Right ventricle myocardium inferior (tissue), 1 donor: ENCODE measurements at places on chromosomes 1 and 21.
A peak's percentile ranks its signal among the peaks of the same experiment; 100 is the strongest.

- no peak for DNase-seq
Measured at GRCh38 chr1:190906206-190906725, 428.6 kb upstream of the BRINP3 start.

- DNase-seq: no peak
Measured at GRCh38 chr1:115826628-115827027, 14.3 kb downstream of the NHLH2 start.

GRCh38 chr1:214259353-214259977 lies 21.5 kb upstream of the SMYD2 start:
- no peak for DNase-seq

GRCh38 chr21:39630827-39631226 lies 18.1 kb downstream of the B3GALT5 start:
- DNase-seq: no peak

GRCh38 chr1:114063544-114063943 lies 84.3 kb downstream of the OLFML3 start:
- DNase-seq: no peak

GRCh38 chr1:15719381-15720120 lies 16.5 kb upstream of the SLC25A34 start:
- no peak for DNase-seq

- no peak for DNase-seq
Measured at GRCh38 chr21:20882462-20883407, 115.5 kb upstream of the NCAM2 start.

DNA sequence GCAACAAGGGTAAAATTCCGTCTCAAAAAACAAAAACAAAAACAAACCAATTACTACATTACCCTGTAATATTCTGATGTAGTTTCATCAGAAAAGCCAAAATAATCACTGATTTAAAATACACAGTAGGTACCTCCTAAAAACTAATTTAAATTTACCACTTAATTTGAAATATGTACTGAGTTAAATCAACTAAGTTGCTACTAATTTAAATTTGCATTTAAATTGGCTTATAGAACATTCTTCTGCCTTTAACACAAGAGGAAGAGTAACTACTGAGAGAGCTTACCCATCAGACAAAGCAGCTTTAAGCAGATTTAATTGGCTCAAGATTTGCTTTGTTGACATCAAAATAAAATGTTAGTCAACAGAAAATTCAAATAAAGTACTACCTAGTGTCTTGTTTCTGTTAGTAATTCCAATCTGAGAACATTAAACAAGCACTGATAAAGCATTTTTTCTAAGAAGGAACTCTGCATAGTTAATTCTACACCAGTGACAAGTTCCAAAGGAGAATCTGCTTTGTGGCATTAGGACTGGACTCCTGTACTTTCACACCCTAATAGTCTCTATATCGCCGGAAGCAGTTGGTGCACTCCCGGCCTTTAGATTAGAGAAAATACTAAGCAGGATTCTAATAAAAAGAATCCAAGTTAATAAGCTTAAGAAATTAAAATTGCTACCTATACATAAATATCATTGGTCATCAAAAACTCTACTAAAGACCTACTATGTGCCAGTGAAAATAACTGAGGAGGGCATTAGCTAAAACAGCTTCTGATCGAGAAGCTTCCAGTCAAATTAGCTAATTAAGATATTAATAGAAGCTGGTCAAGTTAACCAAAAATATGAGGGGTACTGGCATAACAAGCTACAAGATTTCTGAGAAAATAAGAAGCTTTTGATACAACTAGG lies 8.4 kb downstream of the LUZP1 start:
- no peak for DNase-seq

GRCh38 chr1:244210884-244211558 lies 159.9 kb downstream of the ZBTB18 start:
- no peak for DNase-seq

DNA sequence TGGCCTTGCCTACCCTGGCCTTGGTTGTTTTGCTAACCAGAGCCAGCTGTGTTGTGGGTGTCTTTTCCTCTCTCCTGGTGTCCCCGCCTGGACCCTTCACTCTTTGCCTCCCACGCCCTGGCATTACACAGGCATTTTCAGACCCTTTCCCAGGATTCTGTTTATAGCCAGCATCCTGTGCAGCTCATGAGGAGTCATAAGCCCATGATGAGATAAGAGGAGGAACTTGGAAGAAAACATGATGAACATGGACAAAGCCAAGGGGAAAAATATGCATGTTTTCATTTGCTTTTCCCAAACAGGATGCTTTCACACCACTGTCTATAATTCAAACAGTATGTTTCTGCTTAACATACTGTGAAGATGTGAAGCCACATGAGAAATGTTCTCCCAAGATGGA lies 18.7 kb upstream of the WARS2 start:
- no peak for DNase-seq

- no peak for DNase-seq
Measured at GRCh38 chr1:200634261-200635122, 13.9 kb upstream of the KIF14 start.

- no peak for DNase-seq
Measured at GRCh38 chr1:151970626-151971025, 23.0 kb downstream of the S100A10 start.

DNA sequence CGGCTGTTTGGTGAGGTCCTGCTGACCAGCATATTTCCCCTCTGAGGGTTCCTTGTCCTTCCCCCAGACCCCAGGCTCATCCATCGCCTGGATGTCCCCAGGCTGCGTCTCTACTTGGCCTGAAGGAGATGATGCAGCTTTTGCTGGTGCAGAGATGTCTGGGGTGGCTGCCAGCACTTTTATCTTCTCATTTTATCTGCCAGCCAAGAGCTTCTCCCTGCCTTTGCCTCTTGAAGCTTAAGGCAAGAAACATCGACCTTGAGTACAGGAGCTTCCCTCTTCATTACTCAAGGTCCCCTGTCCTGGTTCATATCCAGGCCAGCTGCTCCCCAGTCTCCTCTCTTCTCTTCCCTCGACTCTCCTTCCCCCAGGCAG lies 9.2 kb upstream of the H6PD start:
- no peak for DNase-seq

GRCh38 chr1:67651031-67651430 lies 34.0 kb upstream of the GADD45A start:
- DNase-seq: no peak

DNA sequence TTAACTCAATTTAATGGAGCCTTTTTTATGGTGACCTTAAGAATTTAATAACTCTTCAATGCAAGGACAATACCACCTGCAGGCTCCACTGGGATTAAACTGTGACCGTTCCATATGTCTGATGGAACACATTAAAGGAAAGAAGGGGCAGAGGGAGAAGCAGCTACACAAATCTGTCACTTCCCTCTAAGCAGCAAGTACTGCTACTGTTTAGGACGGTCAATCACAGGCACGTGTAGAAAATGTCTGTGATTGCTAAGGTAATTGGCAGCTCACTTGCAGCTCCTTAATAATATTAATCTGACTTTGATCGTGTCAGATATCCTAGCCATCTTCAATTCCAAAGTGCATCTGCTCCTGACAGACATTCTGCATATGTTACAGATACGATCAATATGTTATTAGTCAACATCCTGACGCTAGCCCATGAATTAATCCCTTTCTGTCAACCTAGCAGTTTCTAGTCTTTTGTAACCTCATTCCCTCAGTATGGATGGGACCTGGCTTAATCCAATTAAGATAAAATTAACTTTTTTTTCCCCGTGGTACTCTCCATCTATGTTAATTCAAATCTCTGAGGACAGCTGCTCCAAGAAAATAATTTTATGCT lies 1012.4 kb downstream of the AMY1C start:
- DNase-seq: no peak

- DNase-seq: no peak
Measured at GRCh38 chr1:198649968-198650338, 11.1 kb downstream of the PTPRC start.

GRCh38 chr1:37475380-37476086 lies 1.2 kb downstream of the ZC3H12A start:
- DNase-seq: no peak

GRCh38 chr1:226825037-226825745 lies 45.2 kb upstream of the PSEN2 start:
- no peak for DNase-seq

DNA sequence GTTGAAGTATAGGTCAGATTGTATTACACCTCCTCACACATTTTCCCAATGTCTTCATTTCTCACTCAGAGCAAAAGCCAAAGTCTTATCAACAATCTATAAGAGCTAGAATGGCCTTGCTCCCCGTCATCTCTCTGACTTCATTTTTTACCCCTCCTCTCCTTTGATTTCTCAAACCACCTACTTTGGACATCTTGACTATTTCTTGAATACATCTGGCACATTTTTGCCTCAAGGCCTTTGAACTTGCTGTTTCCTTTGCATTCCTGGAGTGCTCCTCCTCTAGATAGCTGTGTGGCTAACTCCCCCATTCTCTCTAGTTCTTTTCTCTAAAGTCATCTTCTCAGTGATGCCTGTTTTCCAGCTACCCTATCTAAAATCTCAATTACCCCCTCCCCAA lies 7.2 kb upstream of the XCL2 start:
- DNase-seq: no peak

DNA sequence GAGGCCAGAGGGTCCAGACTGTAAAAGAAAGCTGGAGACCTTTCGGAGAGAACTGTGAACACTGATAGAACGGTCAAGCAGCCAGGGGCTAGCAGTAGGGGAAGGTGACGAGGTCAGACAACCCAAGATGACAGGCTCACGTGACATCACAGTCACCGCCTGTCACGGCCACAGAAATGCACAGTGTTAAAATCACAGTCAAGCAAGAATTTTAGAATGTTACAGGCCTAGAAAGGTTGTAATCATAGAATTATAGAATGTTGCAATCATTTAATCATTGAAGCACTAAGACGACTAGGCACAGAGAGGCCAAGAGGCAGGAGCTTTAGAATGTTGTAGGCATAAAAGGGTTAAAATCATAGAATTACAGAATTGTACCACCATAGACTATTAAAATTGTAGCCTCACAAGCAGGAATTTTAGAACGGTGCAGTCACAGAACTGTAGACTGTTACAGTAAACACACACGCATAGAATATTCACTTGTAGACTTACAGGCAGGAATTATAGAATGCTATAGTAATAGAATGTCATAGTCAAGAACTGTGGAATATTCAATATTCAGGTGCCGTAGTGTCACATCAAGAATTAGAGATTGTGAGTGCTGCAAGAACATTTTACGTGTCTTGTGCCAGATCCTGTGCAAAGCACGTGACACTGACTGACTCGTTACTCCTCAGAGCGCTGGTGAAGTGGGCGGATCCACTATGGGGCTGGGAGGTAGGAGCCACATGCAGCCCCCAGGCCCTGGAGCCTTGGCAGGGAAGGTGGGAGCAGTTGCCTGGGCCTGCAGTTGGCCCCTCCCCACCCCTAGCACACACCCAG lies 118.1 kb downstream of the EPHB2 start:
- DNase-seq: no peak

GRCh38 chr1:31949862-31950261 lies 11.7 kb upstream of the PTP4A2 start:
- DNase-seq: no peak

GRCh38 chr1:41659903-41660302 lies 175.4 kb upstream of the EDN2 start:
- no peak for DNase-seq

DNA sequence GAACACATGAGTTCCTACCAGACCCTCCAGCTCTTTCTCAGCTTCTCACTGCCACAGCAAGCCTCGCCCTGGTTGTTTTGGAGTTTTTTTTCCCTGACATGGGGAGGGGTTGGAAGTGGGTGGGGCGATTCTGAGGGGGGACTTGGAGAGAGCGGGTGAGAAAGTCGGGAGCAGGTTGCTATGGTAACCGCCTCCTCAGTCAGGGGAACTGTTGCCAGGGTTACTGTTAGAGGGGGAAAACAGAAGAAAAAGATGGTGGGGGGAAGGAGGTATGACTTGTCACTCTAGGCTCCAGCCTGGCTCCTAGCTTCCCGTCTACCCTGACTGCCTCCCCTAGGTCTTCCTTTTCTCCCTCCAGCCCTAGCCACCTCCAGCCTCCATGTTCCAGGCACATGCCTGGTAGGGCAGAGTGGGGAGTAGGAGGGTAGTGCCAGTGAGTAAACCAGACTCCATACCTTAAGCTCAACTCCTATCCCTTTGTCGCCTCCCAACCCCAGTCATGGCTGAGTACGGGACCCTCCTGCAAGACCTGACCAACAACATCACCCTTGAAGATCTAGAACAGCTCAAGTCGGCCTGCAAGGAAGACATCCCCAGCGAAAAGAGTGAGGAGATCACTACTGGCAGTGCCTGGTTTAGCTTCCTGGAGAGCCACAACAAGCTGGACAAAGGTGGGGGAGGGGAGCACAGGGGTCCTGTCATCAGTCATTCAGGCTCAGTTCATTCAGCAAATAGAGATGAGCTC lies 6.0 kb downstream of the PEA15 start:
- DNase-seq: no peak

GRCh38 chr1:70910013-70910412 lies 137.6 kb downstream of the PTGER3 start:
- no peak for DNase-seq

GRCh38 chr1:210464519-210465039 lies 135.9 kb downstream of the HHAT start:
- DNase-seq: no peak

- DNase-seq: peak; percentile 68
Measured at GRCh38 chr21:28089599-28090441, 902.9 kb downstream of the LTN1 start.

DNA sequence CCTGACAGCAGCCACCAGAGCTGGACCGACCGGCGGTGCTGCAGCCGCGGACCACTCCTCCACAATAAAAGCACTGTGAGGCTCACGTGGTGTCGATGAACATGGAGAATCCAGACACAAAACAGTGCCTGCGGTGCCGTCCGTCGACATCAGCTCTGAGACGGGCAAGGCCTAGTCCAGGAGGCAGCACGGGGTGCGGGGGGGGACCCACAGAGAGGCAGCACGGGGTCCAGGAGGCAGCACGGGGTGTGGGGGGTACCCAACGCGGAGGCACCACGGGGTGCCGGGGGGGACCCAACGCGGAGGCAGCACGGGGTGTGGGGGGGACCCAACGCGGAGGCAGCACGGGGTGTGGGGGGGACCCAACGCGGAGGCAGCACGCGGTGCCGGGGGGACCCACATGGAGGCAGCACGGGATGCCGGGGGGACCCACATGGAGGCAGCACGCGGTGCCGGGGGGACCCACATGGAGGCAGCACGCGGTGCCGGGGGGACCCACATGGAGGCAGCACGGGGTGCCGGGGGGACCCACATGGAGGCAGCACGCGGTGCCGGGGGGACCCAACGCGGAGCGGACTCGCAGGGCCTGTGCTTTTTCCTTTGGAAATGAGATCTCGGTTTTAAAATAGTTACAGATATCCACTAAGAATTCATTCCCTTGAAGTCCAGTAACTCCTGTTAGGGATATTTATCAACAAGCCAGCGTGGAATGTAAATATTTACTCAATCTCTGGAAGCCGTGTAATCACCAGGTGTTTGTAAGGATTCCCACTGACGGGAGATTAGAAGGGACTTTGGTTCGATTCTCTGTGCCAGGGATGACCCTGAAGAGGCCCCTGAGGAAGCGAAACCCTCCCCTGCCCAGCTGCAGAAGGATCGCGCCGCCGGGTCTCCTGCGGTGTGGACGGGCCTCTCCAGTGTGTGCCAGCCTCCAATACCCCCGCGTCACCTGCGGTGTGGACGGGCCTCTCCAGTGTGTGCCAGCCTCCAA lies 52.1 kb downstream of the COL6A1 start:
- DNase-seq: no peak
